ENCODE measurements at places on chromosomes 5 and 9. TPM values are rescaled to one million over a fixed set of nuclear protein-coding genes. Genes with fewer than 3 reads are reported as not detected.

GRCh38 chr5:122091936-122092600, 14.0 kb upstream of the LOX start:
- DNase-seq: peak; percentile 56

Gene PLAC8L1
- not detected for total RNA-seq

DNA sequence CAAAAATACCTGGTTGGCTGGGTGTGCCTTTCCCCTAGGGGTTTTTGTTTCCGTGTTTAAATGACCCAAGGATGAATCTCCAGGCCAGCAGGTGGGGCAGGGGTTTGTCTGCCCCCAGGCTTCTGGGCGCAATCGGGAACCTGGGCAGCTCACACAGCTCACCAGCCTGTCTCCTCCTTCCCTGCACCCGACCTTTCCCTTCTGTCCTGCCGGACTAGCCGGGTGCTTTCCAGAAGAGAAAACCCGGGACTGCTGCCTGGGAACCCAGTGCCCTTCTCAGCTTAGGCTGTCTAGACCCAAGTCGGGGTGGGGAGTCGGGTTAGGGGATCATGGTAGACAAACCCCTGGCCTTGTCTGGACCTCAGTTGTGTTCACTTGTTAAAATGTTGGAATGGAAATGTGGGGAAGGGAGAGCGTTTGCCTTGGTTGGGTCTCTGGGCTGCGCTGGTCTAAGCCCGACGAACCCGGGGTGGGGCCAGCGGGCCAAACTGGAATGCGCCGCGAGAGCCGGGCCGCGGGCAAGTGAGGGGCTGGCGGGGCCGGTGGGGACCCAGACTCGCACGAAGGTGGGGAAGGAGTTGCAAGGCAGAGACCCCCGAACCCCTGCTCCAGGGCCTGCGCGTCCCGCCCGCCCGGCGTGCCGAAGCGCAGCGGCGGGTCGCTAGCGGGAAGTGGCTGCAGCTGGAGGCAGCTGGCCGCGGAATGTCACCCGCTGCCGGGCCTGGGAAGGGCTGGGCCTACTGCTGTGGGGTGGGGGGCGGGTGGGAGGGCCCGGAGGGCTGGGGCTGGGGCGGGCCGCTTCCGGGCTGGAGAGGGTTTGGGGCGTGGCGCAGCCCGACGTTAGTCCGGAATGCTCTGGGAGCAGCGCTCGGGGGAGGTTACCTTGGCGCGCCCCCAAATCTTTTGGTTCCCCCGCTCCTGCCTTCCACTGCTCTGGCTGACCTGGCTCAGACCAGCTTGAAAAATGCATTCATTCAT, 84.6 kb downstream of the DAB2IP start:
- DNase-seq: peak; percentile 29

DNA sequence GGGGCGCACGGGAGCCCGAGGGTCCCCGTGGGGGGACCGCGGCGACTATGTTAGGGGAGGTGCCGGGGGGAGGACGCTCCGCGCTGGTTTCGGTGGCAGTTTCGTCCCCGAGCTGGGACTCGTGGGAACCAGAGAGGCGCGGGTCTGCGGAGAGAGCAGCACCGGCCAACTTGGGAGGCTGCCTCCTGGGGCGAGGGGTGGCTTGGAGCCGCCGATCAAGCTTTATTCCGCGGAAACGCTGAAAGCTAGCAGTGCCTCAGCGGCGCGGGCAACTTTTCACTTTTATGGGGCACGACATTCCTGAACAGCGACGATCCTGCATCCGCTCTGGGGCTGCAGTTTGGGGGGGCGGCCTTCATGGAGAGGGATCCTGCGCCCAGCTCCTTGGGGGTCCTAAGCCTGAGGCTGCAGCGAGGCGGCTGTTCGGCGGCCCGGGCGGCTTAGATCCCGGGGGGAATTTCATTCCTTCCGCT, 369 bp downstream of the OCLN start:
- peak; percentile 43 for DNase-seq

DNA sequence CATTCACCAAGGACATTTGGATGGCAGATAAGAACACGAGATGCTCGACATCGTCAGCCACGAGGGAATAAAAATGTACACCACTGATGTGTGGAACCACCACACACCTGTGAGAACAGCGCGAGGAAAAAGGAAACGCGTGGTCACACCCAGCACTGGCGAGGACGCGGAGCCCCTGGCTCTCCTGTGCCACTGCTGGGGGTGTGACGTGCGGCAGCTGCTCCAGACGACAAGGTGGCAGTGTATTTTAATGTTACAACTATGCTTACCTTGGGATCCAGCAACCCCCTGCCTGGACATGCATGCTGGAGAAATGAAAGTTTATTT, 13.6 kb upstream of the CEP72 start:
- DNase-seq: no peak

- DNase-seq: peak; percentile 74
Measured at GRCh38 chr9:69675563-69675962, 3.4 kb upstream of the APBA1 start.

Gene SLC45A2
- 0.09 TPM for total RNA-seq

Gene PPP2R2B
- not detected for total RNA-seq

GRCh38 chr5:126477294-126478117, 54.3 kb downstream of the GRAMD2B start:
- no peak for DNase-seq

DNA sequence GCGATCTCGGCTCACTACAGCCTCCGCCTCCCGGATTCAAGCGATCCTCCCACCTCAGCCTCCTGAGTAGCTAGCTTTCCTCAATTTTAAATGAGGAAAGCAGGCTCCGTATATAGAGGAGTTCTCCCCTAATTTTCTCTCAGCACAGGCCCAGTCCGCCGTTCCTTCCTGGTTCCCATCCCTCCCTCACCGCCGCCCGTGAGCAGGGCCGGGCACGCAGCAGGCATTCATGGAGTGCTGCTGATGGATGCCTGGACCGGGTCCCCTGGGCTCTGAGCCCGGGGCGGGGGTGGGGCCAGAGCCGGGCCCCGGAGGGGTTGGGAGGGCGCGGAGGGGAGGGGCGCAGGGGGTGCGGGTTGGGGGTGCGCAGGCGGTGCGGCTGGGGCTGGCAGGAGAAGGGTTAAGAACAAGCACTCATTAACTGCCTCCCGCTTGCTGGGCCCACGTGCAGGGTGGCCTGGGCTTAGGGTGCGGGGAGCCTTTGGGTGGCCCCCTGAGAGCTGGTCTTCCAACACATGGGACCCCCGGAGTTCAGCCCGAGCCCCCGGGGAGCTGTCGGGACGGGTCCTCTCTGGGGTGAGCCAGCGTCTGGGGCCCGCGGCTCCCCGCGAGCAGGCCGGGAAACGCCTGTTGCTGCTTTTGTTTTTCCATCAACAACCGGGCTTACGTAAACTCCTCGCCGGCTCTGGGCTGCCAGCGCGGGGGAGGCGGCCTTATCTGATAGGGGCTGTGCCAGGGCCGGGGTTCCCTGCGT, 33.7 kb downstream of the LHX2 start:
- peak; percentile 59 for DNase-seq
